ENCODE measurements at places on chromosomes 11 and 22. TPM values are rescaled to one million over a fixed set of nuclear protein-coding genes. Genes with fewer than 3 reads are reported as not detected.

MMP12 gene
- not detected for polyA plus RNA-seq

CENPM gene
- 1.2 TPM for polyA plus RNA-seq

CELSR1 gene
- polyA plus RNA-seq, result 0.18 TPM

MACROD1 gene
- 281 TPM for polyA plus RNA-seq

OR2AG2 gene
- polyA plus RNA-seq, result 0.01 TPM

PHF21B gene
- polyA plus RNA-seq, result 0.06 TPM

RASD2 gene
- polyA plus RNA-seq, result 2.1 TPM

NXPE2 gene
- polyA plus RNA-seq, result 0.10 TPM

- no peak for DNase-seq
- no peaks in the 10 kb centered on the region for H3K36me3 ChIP-seq
- H3K27ac ChIP-seq, result no peak overlapping the region
- H3K4me3 ChIP-seq, result no peak overlapping the region
Measured at GRCh38 chr11:285894-286220, 3.1 kb upstream of the PGGHG start.

DNA sequence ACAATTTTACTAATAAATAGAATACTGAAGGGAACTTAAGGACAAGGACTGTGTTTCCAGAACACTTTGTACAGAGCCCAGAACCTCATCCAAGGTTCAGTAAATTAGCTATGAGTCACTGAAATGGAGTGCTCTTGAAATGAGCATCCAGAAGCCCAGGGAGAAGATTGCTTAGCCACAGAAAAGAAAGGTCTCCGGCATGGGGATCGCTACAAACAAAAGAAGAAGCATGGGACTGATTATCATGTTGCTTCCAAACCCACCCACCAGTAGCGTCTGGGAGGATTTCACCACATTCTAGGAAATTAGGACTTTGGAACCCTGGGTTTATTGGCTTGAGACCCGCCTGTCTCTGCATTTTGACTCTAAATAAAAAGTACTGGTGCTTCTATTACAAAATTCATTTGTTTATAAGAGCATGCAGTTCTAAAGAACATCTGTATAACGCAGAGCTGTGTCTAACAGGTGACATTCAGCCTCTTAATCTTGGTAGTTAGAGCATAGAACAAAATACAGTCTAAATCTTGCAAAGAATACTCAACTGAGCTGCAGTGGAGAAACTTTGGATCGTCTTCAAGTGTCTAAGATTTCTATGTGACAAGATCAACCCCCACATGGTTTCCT is 35.9 kb upstream of the SESN3 start:
- no peaks in the 10 kb centered on the region for H3K4me1 ChIP-seq
- H3K27me3 ChIP-seq, result no peaks in the 10 kb centered on the region
- H3K36me3 ChIP-seq, result no peaks in the 10 kb centered on the region
- no peak for DNase-seq
- no peak overlapping the region for H3K4me3 ChIP-seq
- no peak overlapping the region for H3K27ac ChIP-seq

GRCh38 chr11:68812526-68812925 is 29.2 kb downstream of the CPT1A start:
- H3K4me1 ChIP-seq, result peaks cover 16% of the 10 kb centered on the region
- H3K27me3 ChIP-seq, result no peaks in the 10 kb centered on the region
- DNase-seq, result no peak
- no peak overlapping the region for H3K4me3 ChIP-seq
- H3K27ac ChIP-seq, result no peak overlapping the region

GRCh38 chr11:74449369-74449931 is 17.9 kb downstream of the KCNE3 start:
- no peaks in the 10 kb centered on the region for H3K27me3 ChIP-seq
- H3K27ac ChIP-seq, result no peak overlapping the region
- peaks cover 4% of the 10 kb centered on the region for H3K4me1 ChIP-seq
- no peaks in the 10 kb centered on the region for H3K36me3 ChIP-seq
- H3K4me3 ChIP-seq, result no peak overlapping the region

DNA sequence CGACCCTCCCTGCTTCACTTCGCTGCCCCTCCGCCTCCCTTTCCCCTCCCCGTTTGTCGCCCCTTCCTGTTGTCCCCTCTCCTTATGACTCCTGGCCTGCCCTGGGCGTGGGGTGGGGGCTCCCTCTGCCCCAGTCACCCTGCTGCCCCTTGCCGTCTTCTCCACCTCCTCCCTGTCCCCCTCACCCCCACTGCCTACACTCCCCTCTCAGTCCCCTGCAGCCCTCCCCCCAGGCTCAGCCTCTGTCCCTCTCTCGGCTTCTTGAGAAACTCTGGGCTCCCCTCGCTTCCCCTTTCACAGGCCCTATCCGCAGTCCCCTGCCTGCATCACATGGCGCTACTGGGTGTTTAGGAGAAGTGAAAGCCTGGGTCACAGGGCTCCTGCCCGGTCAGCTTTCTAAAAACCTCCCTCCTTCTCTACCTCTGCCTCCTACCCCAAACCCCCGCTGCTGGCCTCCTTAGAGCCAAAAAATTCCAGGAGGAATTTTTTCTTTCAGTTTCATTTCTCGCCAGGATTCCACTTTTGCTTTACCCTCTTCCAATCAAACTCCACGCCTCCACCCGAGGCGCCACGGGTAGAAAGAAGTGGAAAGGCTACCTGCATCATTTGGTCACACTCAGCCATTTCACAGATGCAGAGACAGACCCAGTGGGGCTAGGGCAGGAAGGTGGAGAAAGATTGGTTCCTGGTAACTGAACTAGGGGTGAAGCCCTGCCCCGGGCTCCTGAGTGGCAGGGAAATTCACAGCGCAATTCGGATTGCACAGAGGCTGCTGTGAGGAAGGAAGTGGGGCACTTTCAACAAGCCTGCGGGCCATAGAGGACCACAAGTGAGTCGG is at the start of gene SLC15A3:
SLC15A3 (minus strand) TSS at position 273 of the 838 bp plus-strand sequence. CDS start 625 bp downstream, outside the sequence.
- no peaks in the 10 kb centered on the region for H3K36me3 ChIP-seq
- DNase-seq, result peak; percentile 61
- H3K4me1 ChIP-seq, result no peaks in the 10 kb centered on the region

- H3K27ac ChIP-seq, result no peak overlapping the region
- H3K4me1 ChIP-seq, result no peaks in the 10 kb centered on the region
- H3K4me3 ChIP-seq, result no peak overlapping the region
- peaks cover 1% of the 10 kb centered on the region for H3K27me3 ChIP-seq
- DNase-seq, result no peak
- no peaks in the 10 kb centered on the region for H3K36me3 ChIP-seq
Measured at GRCh38 chr11:126720539-126721235, 279.9 kb downstream of the KIRREL3 start.

DNA sequence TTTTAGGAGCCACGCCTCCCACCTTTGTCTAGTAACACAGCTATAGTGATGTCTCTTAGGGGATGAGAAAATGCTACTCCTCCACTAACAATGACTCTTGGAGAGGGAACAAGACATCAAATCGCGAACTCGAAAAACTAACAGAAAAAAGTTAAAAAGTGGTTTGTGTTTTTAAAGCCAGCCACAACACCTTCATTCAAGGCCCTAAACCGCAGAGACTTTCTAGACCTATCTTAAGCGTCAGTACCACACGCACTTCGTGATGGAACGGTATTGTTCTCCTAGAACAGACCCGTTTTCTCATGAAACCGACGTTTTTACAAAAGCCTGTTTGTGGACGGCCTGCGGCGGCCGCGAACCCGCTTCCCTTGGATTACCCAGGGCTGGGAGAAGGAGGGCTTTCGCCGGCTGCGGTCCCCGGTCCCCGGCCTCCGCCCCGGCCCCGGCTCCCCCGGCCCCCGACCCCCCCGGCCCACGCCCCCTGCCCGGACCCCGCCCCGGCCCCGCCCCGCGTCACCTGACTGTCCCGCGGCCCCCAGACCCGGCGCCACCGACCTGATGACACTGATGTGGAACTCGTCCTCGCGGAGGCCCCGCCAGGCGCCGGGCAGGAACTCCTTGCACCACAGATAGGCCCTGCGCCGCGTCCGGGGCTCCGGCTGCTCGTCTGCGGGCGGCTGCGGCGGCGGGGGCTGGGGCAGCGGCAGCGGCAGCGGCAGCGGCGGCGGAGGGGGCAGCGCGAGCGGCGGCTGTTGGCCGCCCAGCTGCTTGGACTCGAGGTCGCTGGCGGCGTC is 718 bp downstream of the CHKA start:
- no peaks in the 10 kb centered on the region for H3K27me3 ChIP-seq
- DNase-seq, result peak; percentile 75
- H3K4me1 ChIP-seq, result peaks cover 28% of the 10 kb centered on the region
- peak overlapping the region; percentile 81 for H3K4me3 ChIP-seq

GRCh38 chr11:122727101-122727929 is 71.8 kb downstream of the UBASH3B start:
- DNase-seq, result no peak
- H3K27me3 ChIP-seq, result peaks cover 1% of the 10 kb centered on the region
- H3K4me3 ChIP-seq, result peak overlapping the region; percentile 4
- no peaks in the 10 kb centered on the region for H3K36me3 ChIP-seq

GRCh38 chr11:48036011-48036410 is 55.7 kb downstream of the PTPRJ start:
- no peak overlapping the region for H3K4me3 ChIP-seq
- no peaks in the 10 kb centered on the region for H3K27me3 ChIP-seq
- no peak for DNase-seq
- peaks cover 36% of the 10 kb centered on the region for H3K4me1 ChIP-seq

DNA sequence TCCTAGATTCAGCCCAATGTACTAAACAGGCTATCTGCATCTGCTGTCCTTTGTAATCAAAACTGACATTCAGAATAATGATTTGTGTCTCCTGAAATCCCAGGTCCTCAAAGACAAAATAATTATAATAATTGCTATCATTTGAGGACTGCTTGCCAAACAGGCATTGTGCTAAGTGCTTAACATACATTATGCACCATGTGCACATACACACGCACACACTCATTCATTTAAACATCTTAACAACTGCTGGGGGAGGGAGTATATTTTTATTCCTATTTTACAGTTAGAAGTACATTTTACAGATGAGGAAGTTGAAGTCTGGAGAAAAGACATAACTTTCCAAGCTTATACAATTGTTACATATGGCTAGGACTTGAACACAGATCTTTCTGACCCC is 308.0 kb upstream of the ZC3H12C start:
- no peak for DNase-seq
- H3K4me3 ChIP-seq, result no peak overlapping the region
- H3K36me3 ChIP-seq, result no peaks in the 10 kb centered on the region

DNA sequence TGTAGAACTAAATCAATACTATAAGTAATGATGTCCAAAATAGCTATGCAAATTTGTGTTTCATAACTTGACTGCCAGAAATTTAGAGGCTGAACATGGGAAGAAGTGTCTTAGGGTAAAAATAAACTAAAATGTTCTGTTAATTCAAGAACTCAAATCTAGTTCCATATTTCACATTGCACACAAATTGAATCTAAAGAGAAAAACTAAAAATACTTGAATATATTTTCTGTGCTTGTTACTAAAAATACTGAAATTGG is 43.5 kb downstream of the FANCF start:
- no peak overlapping the region for H3K4me3 ChIP-seq
- no peaks in the 10 kb centered on the region for H3K36me3 ChIP-seq
- H3K27me3 ChIP-seq, result no peaks in the 10 kb centered on the region
- no peak for DNase-seq

- H3K4me3 ChIP-seq, result no peak overlapping the region
- H3K36me3 ChIP-seq, result no peaks in the 10 kb centered on the region
- no peak overlapping the region for H3K27ac ChIP-seq
- H3K4me1 ChIP-seq, result no peaks in the 10 kb centered on the region
- H3K27me3 ChIP-seq, result no peaks in the 10 kb centered on the region
Measured at GRCh38 chr11:125777309-125777708, 1.3 kb downstream of the PATE2 start.

- H3K27ac ChIP-seq, result no peak overlapping the region
- no peaks in the 10 kb centered on the region for H3K27me3 ChIP-seq
Measured at GRCh38 chr11:64477675-64478074, 113.3 kb upstream of the SLC22A12 start.

DNA sequence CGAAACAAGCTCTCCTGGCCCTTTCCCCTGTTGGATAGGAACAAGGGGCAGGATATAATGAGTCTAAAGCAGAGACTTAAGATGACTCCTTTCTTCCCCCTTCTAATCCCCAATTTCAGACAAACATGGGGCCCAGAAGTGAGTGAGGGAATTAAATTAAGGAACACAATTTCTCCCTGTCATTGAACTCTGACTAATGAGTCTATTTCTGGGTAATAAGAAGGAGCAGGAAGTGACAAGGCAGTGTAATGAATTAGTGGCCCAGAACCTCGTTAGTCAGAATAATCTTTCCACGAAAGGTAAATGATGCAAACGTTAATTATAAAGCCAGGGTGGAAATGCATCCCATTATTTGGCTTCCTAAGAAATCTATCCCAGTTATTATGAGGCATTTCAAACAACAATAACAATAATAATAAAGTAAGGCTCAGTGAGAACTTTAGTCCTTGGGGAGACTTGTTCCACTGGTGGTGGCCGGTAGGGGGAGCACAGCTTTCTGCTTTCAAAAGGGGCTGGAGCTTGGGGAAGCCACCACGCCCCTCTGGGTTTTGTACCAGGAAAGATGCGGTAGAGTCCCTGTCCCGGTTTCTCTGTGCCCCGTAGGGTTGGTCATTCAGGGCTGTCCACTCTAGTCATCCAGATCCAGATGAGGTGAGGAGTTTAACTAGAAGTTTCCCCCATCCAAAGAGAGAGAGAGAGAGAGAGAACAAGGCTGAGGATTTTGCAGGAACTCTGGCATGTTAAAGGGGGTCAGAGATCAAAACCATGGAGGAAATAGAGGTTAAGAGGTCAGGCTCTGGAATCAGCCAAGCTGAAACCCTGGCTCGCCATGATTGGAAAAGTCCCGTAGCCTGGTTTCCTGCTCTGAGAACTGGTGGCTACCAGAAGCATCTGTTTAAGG is 298.3 kb downstream of the NTM start:
- H3K4me3 ChIP-seq, result no peak overlapping the region
- no peaks in the 10 kb centered on the region for H3K4me1 ChIP-seq
- no peak overlapping the region for H3K27ac ChIP-seq
- H3K36me3 ChIP-seq, result no peaks in the 10 kb centered on the region
- H3K27me3 ChIP-seq, result no peaks in the 10 kb centered on the region
- DNase-seq, result no peak
